Activated CD4-positive, alpha-beta memory T cell treated with anti-CD3 and anti-CD28 coated beads, Interleukin-2, amount 10 ng/mL, durations not matched to agents 7 days and 5 days (primary cell): ENCODE measurements at places on chromosomes 5 and 9.

GRCh38 chr5:32471784-32472183 lies 27.2 kb upstream of the ZFR start:
- DNase-seq: no peak

DNA sequence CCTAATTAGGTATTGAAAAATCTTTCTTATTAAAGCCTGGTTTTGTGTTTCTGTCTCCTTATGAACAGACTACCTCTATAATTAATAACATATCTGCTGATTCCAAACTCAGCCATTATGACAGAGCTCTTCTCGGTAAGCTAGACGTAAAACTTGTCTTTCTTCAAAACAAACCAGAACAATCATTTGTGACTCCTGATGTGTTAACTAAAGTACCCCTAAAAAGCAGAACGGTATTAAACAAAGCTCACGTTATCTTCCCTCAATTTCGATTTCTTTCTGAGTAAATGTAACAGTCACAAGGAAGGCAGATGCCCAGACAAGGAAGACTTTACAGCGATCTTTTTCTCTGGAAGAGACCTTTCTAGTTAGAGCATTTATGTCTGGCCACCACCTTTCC lies 1.8 kb downstream of the SEMA5A start:
- no peak for DNase-seq

- DNase-seq: no peak
These were observed 28.1 kb upstream of the ADAMTS2 start for GRCh38 chr5:179373101-179373934.

DNA sequence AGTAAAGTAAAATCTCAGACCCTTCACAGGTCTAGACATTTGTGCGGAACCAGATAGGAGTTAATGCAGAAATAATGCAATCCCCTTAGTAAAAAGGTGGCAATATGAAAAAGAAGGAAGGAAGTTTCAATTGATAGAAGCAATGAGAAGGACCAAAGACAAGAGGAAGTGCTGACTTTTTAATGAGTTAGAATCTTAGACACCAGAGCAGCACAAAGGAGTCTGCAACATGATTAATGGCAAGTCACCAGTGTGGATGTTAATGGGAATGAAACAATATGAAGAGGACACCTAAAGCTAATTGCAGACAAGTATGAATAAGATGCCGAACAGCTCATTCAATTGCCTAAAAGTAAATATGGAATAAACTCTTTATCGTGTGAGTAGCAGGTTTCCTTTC lies 50.9 kb downstream of the MEGF9 start:
- DNase-seq: no peak

DNA sequence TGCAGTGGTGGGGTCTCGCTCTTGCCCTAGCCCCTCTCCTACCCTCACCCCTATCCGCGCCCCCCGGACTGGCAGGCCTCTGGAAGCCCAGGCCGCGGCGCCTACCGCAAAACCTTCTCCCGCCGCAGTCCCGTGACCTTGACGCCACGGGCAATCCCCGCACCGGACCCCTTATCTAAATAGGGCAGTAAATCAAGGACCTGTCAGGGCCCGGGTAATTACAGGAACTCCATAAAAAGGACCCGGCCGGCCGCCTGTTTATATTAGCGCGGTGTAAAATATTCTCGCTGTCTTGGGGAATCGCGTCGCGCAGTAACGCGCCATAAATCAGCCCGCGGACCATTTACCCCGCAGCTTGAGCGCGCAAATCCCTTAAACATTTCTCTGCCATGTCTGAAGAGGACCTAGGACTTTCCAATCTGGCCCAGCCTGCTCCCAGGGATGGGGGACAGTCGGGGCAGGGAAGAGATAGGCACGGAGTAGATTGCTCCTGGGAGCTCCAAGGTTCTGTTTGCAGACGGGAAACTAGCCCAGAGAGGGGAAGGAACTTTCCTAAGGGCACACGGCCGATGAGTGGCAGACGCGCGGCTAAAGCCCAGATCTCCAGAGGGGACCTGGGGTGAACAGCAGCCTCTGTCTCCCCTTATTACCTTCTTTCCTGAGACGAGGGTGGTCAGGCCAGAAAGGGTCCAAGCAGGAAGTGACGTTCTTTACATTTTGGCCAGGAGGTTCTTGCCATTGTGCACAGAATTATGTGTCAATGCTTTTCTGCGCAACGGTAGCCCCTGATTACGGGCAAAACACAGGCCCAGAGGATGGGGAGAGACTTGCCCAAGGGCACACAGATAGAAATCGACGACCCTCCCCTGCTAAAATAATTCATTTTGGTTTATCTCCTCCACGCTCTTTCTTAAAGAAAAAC lies 4.8 kb upstream of the HAND1 start:
- no peak for DNase-seq

- DNase-seq: peak; percentile 31
These were observed 112.2 kb downstream of the RPS23 start for GRCh38 chr5:82165740-82166530.

DNA sequence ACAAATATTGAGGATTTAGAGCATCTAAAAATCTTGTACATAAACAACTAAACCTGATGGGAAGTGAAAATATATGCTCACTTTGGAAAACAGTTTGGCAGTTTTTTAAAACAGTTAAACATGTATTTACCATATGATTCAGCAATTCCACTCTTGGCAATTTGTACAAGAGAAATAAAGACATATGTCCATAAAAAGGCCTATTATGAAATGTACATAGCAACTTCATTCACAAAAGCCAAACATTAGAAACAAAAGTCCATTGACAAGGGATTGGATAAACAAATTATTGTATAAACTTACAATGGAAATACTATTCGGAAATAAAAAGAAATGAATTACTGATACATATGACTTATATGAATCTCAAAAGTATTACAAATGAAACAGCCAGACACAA lies 196.2 kb upstream of the SLC24A2 start:
- DNase-seq: no peak

- DNase-seq: no peak
These were observed 88.8 kb upstream of the DMRT1 start for GRCh38 chr9:752681-753200.

GRCh38 chr5:165187815-165188214 lies 1682.4 kb downstream of the MAT2B start:
- no peak for DNase-seq

GRCh38 chr5:68467794-68468193 lies 252.2 kb downstream of the PIK3R1 start:
- no peak for DNase-seq

GRCh38 chr9:134025606-134026541 lies 593 bp downstream of the BRD3OS start:
- peak; percentile 56 for DNase-seq

- DNase-seq: no peak
These were observed 5.0 kb downstream of the LAMC3 start for GRCh38 chr9:131013771-131014676.

DNA sequence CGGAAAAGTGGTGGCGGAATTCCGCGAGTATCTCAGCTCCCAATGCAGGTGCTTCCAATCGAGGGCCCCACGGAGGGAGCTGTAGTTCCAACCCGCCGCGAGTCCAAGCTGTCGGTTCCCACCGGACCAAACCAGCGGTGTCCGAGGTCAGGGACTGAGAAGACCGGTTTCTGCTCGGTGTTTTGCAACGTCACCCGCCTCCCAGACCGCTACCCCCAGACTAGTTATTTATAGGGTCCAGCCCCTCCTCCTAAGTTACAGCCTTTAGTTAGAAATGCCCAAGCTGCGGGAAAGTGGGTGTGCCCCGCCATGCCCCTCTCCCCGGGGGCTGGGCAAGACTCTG lies 677 bp upstream of the MYORG start:
- DNase-seq: no peak

DNA sequence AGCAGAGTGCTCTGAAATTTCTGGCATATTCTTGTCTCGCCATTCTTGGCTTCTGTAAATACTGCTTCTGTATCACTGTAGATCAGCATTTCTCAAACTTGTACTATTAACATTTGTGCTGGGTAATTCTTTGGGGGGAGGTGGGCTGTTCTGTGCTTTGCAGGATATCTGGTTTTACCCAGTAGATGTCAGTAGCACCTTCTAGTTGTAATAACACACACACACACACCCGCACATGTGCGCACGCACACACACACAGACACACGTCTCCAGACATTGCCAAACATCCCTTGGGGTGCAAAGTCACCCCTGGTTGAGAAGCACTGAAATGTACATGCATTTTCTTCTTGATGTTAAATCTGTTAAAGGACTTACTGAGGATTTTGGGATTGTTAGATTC lies 304.1 kb downstream of the MAT2B start:
- DNase-seq: no peak

DNA sequence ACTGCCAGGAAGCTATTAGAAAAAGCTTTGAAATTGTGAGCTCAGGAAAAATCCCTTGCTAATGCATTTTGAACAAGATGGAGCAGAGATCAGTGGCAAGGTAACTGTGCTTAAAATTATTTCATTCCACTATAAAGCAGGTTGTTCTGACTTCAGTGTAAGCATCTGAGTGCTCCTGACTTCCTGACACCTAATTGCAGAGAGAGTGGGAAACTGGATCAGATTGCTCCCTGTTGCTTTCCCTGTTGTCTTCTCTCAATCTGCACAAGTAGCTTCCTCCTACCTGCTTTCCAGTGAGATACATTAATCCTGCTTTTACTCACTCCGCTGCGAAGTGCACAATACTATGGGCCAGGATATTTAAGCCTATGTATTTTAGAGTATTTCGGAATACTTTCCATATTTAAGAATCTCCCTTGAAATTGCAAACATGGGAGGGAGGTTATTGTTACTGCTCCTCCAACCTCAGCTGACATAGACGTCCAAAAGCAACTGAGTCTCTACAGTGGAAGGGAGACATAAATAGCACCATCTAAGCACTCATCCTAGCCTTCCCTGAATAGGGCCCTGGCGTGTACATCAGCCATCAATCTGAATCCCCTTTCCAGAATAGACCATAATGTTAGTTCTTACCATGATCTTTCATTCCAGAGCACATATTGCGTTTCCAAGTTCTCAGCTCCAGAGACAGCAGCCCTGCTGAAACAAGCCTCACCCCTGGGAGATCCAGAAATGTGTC lies 178.8 kb downstream of the PAM start:
- DNase-seq: no peak
